Lower lobe of right lung (tissue), 2 donors: ENCODE measurements at places on chromosomes 11 and 22. TPM values are rescaled to one million over a fixed set of nuclear protein-coding genes. Genes with fewer than 3 reads are reported as not detected.

- no peak for DNase-seq
These were observed 33.3 kb upstream of the ZC3H12C start for GRCh38 chr11:110059706-110060463.

DNA sequence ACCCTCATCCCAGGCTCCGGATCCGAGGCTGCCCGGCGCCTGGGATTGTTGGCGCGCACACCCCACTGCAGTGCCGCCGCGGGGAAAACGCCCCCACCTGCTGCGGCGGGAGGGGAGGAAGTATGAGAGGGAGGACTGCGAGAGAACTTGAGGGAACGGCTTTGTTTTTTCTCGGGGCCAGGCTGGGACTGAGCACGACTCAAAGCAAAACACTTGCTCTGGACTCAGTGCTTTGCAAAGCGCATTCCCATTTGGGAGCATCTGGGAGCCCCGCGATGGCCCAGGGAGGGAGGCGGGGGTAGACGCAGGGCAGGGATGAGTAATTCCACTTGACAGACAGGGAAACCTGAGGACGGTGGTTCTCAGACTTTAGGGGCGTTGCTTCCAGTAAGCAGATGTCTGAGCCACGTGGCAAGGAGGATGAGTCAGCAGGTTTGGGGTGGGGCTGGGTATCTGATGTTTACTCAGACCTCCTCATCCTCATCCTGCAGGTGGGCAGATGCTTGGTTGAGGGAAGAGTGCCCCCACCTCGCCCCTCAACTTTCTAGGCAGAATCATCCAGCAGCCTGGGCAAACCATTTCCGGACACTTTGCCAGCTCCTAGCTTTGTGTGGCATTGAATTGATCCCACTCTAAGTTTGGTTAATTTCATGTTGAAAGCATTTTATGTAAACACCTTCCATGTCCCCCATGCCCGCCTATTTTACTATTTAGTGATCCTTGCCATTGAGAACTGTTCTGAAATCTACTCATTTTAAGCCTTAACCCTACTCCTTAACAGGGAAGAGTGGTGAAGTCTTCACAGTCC is 1.5 kb downstream of the MIAT start:
- no peak for DNase-seq

BCL2L13 gene
- total RNA-seq: 41.2 TPM

MYRF gene
- total RNA-seq: 37.9 TPM

DNA sequence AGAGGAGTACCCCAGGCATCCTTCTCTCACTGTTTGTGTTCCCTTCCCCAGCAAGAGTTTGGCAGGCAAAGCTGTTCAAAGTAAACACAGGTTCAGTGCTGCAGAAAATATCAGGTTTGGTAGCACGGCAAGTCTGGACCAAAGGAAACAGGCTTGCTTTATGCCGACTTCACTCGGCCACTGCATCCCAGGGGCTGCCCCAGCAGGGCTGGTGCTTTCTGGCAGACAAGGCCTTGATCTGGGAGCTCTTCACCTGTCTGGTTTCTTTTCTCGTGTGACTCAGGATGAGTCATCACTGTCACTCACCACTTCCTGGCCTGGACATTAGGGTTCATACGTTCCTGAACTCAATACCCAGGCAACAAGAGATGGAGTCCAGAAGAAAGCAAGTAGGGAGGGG is 52.6 kb upstream of the NAV2 start:
- DNase-seq: no peak

DNA sequence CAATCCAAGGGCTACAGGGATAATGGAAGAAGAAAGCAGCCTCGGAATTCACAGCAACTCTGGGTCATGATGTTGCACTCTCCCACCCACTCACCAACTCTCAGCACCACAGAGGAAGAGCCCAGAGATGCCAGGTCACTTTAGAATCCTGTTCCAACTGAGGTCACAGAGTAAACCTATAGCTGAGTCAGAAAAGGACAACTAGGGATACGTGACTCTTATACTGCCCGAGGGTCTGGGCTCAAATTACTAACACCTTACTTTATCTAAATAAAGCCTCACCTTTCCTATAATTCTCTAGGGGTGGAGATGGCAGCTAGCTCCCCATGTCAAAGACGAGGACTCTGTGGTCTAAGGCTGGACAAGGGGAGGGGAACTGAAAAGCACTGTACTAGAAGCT is 24.6 kb downstream of the IL18BP start:
- no peak for DNase-seq

DNA sequence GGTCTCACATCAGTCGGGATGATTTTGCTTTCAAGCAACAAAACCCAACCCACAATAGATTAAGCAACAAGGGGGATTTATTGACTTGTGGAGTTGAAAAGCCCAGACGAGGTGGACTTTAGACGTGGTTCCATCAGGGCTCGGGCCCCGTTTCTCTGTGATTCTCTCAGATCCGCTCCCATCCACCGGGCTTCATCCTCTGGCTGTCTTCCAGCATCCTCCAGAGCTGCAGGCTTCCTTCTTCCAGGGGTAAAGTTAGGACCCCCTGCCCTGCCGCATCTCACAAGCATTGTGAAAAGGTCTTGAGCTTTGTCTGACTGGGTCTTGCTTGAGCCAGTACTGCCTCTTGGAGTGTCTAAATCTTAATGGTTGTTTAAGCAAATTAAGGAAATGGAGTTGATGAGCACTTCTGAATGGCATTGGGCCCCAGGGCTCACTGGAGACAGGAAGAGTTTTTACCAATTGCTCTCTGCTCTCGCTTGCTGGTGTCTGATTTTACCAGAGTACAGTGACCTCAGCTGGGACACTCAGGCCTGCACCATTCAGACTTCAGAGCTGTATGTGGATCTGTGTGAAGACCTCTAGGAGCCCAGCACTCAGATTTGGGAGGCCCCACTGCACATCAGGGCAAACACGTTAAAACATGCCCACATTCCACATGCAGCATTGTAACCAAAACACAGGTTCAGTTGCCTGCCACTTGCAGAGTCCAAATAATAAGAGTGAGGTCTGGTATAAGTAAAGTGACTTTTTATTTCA is 13.5 kb upstream of the FTH1 start:
- DNase-seq: no peak

SLC35F2 gene
- total RNA-seq: 3.9 TPM

RBFOX2 gene
- total RNA-seq: 50.1 TPM

EXPH5 gene
- total RNA-seq: 34.9 TPM

CATSPERZ gene
- not detected for total RNA-seq

DNA sequence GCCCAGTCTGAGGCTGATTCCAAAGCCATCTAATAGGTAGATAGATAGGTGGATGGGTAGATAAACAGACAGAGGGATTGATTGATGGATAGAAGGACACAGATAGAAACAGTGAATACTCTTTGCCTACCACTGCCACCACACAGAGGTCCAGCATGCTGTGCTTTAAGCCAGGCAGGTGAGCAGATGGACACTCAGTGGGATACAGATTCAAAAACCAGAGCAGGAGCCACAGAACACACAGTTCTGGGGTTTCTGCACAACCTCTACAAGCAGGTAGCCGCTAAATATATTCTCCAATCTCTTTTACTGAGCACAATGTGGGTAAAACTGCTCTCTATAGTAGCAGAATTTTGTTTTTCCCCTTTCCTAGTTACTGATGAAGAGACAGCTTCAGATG is 20.5 kb upstream of the JHY start:
- DNase-seq: no peak

DNA sequence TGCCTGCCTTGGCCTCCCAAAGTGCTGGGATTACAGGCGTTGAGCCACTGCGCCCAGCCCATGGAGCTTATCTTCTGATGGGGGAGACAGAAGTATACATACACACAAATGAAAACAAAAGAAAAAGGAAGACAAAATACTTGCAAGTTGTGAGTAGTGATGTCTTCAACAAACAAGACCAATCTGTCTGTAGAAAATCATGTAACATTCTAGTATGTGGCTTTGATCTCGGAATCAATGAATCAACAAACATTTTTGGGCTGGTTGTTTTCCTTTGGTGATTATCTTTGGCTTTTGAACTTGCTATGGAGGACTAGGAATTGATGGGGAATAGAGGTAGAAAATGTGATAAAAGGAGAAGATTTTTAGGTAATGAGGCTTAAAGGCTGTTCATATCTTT is 3.4 kb upstream of the CTNND1 start:
- DNase-seq: no peak

PANX2 gene
- total RNA-seq: 2.5 TPM

DNA sequence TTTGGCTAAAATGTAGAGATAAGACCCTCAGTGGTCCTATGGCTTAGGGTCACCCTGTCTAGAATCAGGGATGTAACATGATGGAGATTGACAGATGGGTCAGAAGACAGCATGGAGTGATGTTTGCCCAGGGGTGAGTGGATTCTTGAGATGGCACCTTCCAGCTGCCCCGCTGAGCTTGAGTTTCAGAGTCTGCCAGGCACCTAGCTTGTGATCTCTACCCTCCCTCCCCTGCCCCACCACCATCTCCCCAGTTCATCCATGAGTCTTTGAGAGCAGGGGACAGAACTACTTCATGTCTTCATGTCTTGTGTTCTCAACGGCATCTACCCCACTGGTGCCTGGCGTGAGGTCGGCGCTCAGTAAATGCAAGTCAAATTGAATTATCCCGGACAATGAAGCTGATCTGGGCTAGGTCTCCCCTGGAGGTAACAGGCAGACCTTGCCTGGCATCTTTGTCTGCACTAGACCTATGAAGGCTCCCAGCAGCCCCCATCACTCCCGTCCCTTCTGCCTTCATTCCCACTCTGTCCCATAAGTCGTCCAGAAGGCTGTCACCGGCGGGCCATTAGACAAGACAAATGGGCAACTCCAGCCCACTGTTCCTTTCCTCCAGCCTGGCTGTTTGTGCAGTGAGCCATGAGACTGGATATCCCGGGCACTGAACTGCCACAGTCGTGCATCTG is 239.2 kb upstream of the TBCEL start:
- no peak for DNase-seq

SLCO2B1 gene
- total RNA-seq: 332 TPM

- no peak for DNase-seq
These were observed 59.4 kb downstream of the OTOG start for GRCh38 chr11:17606233-17607082.

- no peak for DNase-seq
These were observed 18.4 kb downstream of the MYO7A start for GRCh38 chr11:77146261-77147035.

DNA sequence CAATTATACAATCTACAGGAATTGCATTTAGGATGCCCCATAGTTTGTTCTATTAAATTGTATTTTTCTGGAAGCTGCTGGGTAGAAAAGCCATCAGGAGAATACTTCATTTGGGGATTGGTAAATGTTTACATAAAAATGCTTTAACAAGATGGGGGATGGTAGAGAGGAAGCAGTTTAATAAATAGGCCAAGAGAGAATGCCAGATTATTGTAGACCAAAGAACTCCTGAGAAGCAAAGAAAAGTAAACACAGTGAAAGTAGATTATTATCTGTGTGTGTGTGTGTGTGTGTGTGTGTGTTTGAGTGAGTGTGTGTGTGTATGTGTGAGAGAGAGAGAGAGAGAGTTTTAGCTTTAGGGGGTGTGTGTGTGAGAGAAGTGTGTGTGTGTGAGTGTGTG is 820.4 kb upstream of the CCDC90B start:
- no peak for DNase-seq

DNAJB13 gene
- total RNA-seq: 7.5 TPM

DNA sequence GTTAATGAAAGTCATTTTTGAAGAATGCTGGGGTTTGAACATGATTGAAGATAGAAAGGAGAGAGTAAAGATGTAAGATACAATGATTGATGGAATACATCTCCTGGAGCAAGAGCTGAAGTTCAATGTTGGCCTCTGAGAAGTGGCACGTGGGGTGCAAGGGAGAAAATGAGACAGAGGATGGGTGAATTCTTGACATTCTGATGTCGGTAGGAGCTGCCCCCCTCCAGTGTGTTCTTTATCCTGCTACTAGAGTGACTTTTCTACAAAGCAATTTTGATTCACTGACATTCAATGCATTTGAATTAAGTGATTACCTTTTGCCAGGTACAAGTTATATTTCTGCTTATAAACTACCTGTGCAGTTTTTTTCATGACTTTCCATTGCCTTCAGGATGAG is 159.0 kb upstream of the MTMR2 start:
- no peak for DNase-seq

DUSP8 gene
- 8.9 TPM for total RNA-seq

DNA sequence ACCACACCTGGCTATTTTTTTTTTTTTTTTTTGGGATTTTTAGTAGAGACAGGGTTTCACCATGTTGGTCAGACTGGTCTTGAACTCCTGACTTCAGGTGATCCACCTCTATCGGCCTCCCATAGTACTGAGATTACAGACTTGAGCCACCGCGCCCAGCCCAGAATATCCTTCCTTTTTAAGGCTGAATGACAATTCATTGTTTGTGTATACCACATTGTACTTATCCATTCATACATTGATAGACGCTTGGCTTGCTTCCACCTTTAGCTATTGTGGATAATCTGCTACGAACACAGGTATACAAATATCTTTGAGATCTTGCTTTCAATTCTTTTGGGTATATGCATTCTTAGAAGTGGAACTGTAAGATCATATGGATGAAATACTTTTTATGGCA is 10.8 kb upstream of the RASSF10 start:
- no peak for DNase-seq

- no peak for DNase-seq
These were observed 137.7 kb downstream of the ATG16L2 start for GRCh38 chr11:72951888-72952287.

GRCh38 chr11:84164728-84165127 is 878.6 kb upstream of the CCDC90B start:
- DNase-seq: no peak

SNX32 gene
- total RNA-seq: 0.47 TPM

GRCh38 chr11:109612496-109612895 is 190.5 kb downstream of the C11orf87 start:
- no peak for DNase-seq

MS4A6A gene
- 176 TPM for total RNA-seq

DNA sequence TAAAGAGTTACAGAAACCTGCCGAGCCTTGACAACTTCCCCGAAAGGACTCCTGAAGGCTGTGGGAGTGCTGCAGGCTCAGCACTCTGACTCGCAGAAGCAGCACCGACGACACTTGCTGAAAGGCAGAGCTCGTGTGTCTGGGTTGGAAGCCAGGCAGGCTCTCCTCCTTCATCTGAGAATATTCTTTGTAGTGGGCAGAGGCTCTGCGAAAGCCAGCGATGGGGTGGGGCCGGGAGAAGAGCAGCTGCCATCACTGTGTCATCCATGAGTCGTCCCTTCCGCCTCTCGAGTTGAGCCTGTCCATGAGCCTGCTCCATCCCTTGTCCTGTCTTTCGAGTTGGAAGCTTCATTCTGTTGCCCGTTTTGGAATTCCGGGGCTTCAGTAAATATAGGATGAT is 11.9 kb downstream of the GLB1L2 start:
- DNase-seq: no peak

- no peak for DNase-seq
These were observed 147.1 kb downstream of the CHST1 start for GRCh38 chr11:45518141-45518832.

DNA sequence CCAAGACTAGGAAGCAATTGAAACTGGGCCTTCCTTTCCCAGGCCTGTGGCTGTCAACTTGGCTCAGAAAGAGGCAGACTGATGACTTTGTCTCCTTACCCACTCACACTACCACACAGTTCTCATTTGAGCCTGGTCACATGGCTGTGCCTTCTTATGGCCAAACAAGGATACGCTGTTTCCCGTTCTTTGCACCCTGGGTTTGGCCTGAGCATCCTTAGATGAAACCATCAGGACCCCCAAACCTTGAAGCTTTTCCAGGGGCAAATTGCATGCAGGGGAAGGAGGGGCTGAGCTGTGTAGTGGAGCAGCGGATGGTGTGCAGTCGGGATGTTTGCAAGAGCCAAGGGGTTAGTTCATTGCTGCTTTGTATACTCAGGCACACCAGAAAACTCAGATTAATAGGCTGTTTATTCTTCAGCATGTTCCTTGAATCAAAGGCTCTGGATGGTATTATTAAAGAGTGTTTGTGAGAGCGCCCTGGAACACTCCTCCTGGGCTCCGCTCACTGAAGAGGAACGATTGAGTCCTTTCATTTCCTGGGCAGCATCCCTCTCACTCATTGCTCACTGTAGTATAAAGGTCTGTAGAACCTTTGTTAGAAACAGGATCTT is 69.8 kb downstream of the ARFGAP2 start:
- DNase-seq: no peak
